Eye (tissue), 1 donor: ENCODE measurements at places on chromosomes 2 and 18.

- no peak for DNase-seq
These were observed 327.0 kb downstream of the RAD51AP2 start for GRCh38 chr2:17191223-17191622.

DNA sequence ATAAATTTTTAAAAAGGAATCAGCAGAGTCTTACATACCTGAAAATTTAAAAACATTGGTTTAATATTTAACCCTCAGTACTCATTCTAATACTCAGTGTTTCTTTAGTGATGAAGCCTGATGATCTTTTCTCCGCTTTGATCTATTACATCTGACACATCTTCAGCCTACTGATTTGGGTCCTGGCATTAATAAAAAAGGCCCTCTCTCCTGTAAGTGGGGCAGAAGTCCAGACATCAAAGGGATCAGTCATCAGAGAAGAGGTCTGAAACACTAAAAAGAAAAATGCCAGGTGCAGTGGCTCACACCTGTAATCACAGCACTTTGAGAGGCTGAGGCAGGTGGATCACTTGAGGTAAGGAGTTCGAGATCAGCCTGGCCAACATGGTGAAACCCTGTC, 581.1 kb upstream of the LRATD1 start:
- DNase-seq: no peak

DNA sequence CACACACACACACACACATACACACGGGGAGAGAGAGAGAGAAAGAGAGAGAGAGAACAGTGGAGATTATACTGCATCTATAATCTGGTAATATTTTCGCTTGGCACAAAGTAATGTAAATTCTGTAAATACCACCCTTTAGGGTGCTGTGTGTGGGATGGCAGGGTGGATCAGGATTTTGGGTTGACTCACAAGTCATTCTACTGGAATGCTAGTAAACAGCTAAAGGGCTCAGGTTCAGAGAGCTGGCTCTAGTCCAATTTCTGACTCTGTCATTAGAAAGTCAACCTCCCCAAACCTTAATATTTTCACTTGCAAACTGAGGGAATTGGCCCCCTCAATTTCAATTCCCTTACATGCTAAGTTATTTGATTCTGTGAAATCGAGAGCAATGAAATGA, 308.3 kb downstream of the TSN start:
- DNase-seq: no peak

DNA sequence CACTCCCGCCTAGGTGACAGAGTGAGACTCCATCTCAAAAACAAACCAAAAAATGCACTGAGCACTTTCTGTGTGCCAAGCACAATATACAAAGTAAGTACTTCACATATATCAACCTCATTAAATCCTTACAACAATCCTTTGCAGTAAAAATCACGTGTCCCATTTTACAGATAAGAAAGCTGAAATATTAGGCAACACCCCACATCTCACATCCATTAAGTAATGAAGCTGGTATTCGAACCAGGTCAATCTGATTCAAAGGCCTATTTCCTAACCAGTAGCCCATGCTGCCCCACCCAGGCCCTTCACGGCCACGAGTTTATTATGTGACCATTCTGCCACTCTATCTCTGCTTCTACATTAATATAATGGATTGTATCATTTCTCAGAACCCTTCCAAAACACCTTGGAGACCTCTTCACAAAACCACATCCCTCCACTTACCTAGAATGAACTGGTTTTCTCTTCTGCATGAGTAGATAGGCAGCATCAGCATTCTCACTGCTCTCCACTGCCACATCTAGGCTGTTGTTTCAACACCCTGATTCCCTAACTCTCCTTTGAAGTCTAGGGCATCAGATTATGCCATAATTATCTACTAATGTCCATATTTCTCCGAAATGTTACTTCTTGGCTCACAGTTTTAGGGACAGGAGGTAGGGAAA, 3.1 kb upstream of the EXOC6B start:
- DNase-seq: no peak
